T1000 (cell line): ENCODE measurements at places on chromosomes 3 and 15.

DNA sequence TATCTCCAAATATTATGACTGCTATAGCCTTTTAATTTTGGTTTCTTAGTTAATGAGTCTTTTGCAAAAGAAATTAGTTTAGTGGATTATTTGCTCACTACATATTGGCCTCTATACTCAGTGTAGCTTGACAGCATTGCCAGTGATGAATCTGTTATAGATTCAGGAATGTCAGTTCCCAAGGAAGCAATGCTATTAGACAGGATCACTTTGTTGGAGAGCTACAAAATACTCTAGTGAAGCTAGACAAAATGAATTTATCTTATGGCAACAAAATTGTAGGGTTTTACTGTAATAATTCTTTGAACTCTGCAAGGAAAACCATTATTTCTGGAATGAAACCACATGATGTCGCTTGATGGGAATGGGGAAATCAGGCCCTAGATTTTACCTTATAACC lies 543.3 kb downstream of the SQOR start:
- DNase-seq = no peak

DNA sequence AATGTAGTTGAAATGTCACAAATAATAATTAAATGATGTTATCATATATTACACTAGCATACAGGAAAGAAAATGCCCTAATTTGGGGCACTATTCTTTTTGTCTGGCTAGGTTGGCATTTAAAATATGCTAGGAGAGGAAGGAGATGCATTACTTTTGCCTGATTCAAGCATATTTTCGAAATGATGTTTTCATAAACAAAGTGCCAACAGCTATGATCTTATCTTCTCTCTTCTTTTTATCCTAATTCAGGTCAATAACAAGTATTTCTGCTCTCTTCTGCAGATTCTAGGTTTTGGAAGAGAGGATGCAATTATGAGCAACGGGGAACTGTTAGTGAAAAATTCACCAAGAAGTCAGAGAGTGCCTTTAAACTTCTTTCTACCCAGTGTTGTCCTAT lies 55.8 kb upstream of the NR2F2 start:
- no peak for DNase-seq

- DNase-seq = no peak
Measured at GRCh38 chr15:25673351-25673750, 189.8 kb downstream of the ATP10A start.

- DNase-seq = no peak
Measured at GRCh38 chr15:85581495-85581894, 201.1 kb downstream of the AKAP13 start.

DNA sequence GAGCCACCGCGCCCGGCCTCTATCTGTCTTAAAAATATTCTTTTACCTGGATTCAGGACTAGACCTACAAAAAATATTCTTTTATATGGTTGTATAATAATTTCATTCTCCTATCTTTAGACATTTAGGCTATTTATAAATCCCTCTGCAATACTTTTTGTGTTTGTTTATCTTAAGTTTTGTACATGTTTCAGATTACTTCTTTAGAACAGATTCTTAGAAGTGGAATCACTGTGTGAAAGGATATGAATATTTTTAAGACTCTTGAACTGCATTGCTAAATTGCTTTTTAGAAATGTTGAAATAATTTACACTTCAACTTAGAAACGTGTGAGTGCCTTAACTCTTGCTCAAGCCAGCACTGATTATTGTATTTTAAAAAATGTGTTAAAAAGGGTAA lies 131.3 kb upstream of the PTX3 start:
- DNase-seq = no peak

GRCh38 chr15:27638958-27639357 lies 460.2 kb downstream of the OCA2 start:
- no peak for DNase-seq

DNA sequence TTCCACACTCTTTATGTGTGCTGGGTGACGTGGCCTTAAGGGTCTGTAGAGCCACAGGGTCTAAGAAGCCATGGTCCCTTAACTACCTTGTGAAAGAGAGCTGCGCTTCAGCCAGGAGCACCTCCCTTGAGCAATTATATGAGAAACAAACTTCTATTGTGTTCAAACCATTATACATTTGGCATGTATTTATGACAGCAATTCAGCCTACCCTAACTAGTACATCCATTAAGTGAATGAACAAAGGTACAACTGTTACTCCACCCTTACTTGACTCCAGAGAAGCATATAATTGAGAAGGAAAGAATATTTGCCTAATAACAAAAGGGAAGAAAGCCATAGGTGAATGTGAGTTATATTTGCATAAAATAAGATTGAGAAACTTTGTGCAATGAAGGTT lies 69.8 kb upstream of the BOC start:
- DNase-seq = no peak

- DNase-seq = no peak
Measured at GRCh38 chr15:26899658-26900057, 32.8 kb downstream of the GABRA5 start.

DNA sequence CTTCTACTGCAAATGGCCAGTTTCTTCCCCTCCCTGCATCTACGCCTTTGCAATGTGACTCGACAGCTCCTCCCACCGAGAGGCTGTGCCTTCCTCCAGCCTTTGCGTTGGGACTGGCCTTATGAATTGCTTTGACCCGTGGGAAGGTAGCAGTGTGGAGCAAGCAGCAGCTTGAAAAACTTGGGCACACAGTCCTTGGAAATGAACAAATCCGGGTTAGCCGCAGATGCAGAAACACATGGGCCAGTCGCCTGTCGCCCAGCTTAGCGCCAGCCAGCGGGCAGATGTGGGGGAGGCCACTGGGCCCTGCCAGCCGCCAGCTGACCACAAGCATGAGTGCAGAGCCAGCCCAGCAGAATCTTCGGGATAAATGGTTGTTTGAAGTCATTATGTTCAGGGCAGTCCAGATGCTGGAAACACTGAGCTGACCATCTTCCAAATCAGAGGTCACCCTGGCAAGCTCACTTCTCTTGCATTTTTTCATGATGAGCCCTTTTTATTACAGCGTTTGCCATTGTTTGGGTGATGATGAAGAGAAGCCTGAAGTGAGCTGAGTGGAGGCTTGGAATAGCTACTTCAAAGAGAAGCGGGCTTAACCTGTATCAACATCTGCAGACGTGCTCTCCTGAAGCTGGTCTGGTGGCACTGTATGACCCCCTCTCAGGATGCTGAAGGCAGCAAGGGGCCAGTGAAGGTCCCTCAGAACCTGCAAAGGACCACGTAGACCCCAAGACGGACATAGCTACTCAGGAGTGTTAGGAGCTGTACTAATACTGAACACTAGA lies 9.8 kb downstream of the SELENOS start:
- no peak for DNase-seq

DNA sequence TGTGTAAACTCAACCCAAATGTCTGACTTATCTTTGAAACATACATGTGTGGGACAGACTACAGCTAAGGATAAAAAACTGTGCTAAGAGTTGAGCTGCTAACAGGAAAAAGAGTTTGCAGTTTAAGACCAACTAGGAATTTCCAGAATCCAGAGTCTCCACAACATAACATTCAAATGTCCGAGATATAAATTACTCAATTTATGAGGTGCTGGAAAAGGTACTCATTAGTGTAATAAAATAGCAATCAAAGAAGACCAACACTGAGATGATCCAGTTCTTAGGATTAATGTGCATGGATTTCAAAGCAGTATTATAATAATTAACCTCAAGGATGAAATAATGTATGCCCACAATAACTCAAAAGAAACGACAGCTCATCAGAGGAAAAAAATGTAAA lies 426.5 kb upstream of the KCNMB2 start:
- DNase-seq = no peak

DNA sequence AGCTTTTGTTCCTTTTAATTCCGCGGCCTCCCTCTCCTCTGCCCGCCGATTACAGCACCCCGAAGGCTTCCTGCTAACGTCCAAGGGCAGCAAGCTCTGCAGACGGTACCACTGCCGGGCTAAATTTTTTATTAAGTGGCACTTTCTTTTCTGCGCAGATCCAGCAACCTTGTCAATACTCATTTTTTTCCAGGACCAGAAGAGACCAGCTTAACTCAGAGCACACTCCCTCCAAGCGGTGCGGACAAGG lies 542 bp upstream of the MEIS2 start:
- DNase-seq = peak; percentile 59

DNA sequence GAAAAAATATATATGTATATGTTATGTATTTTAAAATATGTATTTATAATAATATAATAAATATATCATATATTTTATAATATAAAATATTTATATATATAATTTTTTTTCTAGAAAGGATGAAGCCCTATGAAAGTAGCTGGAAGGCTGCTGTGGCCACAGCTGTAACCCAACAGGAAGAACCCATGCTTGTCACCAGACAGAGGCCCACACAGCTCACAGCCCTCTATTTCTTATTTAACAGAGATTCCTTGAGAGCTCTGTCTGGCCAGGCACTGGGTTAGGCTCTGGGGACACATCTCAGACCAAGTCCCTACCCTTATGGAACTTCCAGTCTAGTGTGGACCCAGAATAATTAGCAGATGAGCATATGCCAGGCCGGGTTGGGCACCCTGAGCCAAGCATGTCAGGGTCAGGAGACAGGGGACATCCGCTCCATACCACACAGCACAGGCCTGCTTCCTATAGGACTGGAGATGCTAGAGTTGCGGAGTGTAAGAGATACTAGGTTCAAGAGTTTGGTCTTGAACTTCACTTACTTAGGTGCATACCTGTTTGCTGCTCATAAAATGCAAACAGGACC lies 20.5 kb downstream of the MGLL start:
- no peak for DNase-seq

DNA sequence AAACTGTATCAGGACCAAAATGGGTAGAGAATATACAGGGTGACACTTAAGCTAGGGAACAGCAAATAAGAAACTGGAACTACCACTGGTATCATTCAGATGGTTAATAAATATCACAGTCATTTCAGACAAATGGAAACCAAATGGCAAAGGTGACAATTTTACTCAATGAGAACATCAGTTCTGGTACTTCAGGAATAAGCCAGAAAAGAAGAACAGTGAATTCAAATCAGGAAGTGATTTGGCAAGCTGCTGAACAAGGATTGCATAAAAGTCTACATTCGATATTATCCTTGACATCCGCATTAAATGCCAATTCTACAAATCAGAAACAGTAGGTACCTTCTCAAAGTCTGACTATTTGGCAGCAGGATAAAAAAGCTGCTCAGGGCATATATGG lies 23.5 kb upstream of the STIMATE start:
- no peak for DNase-seq

DNA sequence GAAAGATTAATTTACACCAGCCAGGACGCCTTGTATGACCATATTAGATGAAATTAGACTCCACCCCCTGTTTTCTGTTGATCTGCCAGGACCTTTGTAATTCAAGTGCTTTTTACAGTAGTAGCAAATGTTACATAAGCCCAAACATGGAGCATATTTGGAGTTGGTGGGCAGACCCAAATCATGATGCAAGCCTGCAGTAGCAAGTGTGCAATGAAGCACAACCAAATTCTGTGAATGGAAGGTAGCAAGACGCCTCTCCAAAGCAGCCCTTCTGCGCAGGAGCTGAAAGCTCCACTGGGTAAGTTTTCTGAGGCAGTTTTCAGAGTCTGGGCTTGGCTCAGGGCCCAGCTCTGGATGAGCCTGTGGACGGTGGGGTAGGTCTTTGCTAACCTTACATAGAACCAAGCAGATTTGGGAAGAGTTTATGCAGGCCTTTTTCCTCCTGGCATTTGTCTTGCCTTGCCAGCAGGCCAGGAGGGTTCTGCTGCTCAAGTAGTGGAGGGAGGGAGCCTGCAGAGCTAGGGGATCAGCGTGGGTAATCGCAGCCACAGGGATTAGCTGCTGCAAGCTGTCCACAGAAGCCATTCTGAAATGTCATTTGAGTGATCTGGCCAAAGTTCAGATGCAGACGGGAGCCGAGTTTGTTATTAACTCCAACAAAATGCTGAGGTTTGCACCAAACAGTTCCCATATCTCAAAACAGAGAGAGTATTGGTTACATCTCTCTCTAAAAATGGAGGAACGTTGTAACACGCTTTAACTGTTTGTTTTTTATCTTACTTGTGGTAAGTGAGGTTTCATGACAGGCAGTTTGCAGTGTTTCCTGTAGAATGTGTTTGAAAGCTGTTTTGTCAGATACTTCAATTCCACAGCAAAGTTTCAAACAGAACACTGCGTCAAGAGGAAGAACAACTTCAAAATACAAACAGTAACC lies 55.4 kb downstream of the PSMD6 start:
- DNase-seq = no peak

- DNase-seq = no peak
Measured at GRCh38 chr3:122101646-122102045, 46.5 kb downstream of the CD86 start.

GRCh38 chr3:126435456-126436315 lies 40.0 kb downstream of the ZXDC start:
- DNase-seq = no peak

DNA sequence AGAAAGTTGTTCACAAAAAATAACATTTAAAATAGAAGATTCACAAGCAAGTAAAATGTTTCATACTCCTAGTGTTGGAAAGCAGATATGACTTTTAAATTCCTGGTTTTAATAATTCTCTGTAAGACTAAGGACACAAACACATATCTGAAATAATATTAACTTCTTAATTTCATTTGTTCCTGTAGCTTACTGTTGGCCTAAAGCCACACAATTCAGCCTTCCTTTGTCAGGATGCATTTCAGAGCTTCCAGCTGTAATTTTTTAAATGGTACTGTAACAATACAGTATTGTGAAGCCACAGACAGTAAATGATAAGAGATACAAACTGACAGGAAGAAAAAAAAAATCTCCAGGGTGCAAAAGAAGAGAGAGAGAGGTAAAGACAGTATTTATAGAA lies 84.2 kb downstream of the TMCC1 start:
- DNase-seq = no peak

GRCh38 chr15:52480990-52481389 lies 47.7 kb downstream of the MYO5A start:
- DNase-seq = no peak

DNA sequence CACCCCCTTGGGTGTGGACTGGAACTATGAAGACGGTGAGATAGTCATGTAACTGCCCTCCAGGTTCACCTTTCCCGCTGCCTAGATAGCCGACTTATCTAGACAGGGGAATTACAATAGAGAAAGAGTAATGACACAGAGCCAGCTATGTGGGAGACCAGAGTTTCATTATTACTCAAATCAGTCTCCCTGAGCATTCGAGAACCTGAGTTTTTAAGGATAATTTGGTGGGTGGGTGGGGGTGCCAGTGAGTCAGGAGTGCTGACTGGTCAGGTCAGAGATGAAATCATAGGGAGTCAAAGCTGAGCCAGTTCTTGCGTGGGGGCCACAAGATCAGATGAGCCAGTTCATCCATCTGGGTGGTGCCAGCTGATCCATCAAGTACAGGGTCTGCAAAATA lies 19.7 kb upstream of the DNAJC19 start:
- no peak for DNase-seq

DNA sequence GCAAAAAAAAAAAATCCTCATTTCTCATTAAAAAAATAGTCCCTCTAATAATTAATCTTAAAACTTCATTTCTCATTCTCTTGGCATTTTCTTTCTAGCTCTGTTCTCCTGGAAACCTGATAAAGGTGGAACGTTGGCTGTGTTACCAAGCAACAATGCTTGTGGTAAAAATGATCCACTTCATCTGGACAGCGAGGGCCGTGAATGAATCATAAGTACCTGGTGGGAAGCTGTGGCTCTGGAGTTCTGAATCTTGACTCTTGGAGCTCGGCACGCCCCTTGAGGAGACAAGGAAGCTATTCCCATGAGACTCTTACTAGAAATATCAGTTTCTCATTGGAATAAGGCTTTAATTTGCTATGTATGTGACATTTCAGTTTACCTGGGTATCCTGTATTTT lies 32.5 kb downstream of the BCL2L10 start:
- DNase-seq = no peak
